ENCODE measurements at places on chromosomes 3 and 15.

GRCh38 chr3:149638228-149639092, 19.4 kb downstream of the WWTR1 start:
- DNase-seq = peak; percentile 60

DNA sequence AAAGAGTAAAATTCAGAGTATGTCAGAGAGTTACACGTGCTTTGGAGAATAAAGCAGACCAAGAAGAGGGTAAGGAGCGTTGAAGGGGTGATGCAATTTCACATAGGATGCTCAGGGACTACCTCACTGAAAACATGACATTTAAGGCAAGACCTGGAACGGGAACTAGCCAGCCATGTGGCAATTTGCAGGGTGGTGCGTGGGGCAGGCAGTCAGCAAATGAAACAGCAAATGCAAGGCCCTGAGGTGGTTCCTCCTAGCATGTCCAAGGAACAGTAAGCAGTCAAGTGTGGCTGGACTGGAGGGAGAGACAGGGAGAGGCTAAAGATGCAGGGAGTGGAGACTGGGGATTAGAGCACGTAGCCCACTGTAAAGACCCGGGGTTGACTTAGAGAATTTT, 146.1 kb upstream of the LPP start:
- no peak for DNase-seq

GRCh38 chr15:58629625-58630024, 119.9 kb downstream of the ADAM10 start:
- DNase-seq = no peak

DNA sequence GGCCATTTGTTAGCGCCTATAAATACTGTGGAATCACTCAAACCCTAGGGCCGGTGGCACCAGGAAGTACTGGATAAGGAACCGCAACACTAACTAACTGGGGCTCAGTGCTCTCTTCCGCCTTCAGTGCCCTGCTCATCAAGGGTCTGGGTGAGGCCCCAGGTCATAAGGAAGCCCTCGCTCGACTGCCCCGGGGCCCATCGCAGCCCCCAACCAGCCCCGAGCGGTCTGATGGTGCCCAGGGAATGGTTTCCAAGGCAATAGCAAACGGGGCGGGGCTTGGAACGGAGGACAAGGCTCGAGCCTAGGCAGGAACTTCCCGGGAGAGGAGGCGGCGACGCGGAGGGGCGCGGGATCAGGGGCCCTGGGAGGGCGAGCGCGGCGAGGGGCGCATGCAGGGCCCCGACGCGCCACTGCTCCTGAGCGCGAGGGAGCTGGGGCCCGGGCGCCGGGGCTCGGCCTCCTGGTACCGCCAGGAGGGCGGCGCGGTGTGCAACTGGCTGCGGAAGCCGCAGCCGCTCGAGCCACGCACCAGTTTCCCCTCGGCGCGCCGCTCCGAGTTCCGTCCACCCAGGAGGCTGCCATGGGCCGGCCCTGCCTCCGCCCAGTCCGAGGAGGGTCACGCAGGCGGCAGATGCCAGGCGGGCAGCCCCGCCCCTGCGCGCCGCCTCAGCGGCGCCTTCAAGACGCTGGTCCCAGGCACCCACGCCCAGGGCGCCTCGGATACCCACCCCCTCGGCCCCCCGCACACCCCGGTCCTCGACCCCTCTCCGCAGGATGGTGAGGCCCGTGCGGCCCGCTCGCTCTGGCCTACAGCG, at the start of gene TTLL3:
Gene TTLL3, plus strand, starts transcription at position 648 of the 818 bp plus-strand sequence. CDS start 400 bp downstream, outside the sequence.
- DNase-seq = peak; percentile 86

DNA sequence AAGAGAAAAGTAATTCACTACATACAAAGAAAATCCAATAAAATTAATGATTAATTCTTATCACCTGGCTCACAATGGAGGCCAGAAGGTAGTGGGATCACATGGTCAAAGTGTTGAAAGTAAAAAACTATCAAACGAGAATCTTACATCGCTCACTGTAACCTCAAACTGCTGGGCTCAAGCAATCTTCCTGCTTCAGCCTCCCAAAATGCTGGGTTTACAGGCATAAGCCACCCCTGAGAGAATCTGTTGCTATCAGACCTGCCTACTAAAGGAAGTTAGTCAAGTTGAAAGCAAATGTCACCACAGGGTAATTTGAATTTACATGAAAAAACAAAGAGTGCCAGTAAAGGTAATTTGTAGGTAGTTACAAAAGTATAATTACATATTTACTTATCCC, 103.3 kb downstream of the PCCB start:
- no peak for DNase-seq

DNA sequence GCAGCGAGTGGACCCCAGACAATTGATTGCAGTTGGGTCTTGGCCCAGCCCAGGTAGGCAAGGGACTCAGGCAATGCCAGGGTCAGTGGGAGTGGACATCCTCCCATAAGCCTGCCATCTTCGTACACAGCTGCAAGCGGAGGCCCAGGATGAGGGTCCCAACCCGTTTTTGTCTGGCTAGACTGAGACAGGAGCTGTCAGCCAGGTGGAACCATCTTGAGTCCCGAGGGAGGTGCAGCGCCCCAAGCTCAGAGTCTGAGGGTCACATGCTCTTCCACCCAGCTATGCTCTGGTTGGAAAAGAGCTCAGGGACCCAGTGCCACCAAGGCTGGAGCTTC, 22.6 kb upstream of the IP6K2 start:
- no peak for DNase-seq

GRCh38 chr15:31265090-31265870, 61.4 kb upstream of the KLF13 start:
- DNase-seq = no peak

GRCh38 chr3:54212723-54213122, 90.4 kb downstream of the CACNA2D3 start:
- DNase-seq = no peak

GRCh38 chr3:48320996-48321395, 12.5 kb downstream of the SPINK8 start:
- no peak for DNase-seq

- DNase-seq = peak; percentile 62
Measured at GRCh38 chr3:129690406-129690805, 83.9 kb upstream of the PLXND1 start.

- no peak for DNase-seq
Measured at GRCh38 chr15:33150971-33151370, 43.5 kb downstream of the FMN1 start.

DNA sequence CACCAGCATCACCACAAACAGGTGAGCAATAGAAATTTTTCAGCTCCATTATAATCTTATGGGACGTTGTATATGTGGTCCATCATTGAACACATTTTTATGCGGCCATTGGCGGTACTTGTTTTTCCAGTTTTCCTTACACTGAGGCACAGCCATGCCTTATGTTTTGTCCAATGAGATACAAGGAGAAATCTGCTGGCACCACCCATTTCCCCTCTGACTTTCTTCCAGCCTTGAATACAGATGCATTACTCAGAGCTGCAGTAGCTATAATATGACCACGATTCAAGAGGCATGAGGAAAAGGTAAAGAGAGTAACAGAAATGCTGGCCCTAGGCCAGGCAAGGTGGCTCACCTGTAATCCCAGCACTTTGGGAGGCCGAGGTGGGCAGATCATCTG, 9.0 kb upstream of the PIK3R4 start:
- DNase-seq = no peak

DNA sequence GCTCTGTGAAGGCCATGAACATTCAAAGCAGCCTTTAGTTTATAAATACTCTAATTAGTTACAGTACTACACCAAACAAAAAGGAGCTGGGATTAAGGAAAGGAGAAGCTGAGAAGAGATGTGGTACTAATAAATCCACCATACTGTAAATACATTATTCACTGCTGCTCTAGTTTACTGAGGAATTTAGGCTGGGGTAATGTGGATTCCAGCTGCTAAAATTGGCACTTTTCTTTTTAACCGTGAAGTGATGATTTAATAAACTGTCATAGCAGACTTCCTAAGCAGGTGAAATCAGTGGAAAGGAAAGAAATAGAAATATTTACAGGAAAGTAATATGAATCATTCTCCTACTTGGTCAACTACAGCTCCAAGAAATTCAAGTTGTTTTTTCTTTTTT, 88.7 kb downstream of the TFG start:
- DNase-seq = no peak

GRCh38 chr3:143727391-143727790, 120.9 kb downstream of the SLC9A9 start:
- no peak for DNase-seq

DNA sequence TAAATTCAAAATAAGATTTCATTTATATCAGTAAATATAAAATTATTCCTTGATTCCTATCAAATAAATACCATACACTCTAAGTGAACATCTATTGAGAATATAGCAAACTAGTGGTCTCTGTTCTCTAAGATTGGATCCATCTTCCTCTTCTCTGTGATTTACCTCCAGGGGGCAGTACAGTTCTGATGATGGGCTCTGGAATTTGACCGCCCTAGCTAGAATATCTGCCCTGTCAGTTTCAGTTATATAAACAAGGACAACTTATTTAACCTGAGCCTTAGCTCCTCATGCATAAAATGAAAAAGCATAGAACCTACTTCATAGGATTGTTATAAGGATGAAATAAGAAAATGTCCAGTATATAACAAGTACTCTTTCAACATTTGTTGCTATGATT, 171.1 kb upstream of the CCDC54 start:
- DNase-seq = peak; percentile 67

GRCh38 chr15:74725845-74726773, 781 bp upstream of the CYP1A1 start:
- DNase-seq = peak; percentile 42

DNA sequence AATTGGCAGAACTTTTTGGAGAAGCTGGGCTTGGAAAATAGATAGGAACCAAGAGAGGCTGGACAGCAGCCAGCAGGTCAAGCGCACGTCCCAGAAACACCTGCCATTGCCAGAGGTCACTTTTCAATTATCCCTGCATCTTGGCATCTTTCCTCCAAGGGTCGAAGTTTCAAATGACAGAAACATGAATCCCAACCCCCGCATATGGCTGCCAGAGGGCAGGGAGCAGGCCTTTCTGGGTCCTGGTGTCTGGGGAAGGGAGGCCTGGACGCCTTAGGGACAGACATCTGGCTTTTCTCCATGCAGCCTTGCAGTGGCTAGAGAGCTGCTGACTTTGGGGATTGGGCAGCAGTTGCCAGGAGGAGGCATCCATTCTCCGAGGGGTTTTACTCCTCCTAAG, 164.5 kb upstream of the TPM1 start:
- DNase-seq = no peak

- DNase-seq = no peak
Measured at GRCh38 chr3:185880600-185880999, 55.8 kb upstream of the IGF2BP2 start.

DNA sequence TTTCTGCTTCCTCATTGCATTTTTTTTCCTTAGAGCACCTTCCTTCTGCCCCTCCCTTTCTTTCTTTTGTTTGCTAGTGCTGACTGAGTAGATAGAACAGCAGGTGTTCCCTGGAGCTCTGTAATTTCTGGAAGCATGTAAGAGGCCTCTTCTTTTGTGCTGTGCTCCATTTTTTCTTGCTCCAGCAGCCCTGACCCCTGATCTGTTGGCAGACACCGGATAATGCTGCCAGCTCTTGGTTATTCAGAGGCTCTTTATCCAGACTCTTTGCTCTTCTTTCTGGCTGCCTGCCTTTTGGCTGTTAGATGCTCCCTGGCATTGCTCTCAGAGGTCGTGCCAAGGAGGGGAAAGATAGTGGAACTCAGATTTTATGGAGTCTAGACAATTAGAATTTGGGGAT, 104.4 kb upstream of the RBMS3 start:
- no peak for DNase-seq

- DNase-seq = peak; percentile 26
Measured at GRCh38 chr3:70053293-70053692, 53.8 kb downstream of the SAMMSON start.

DNA sequence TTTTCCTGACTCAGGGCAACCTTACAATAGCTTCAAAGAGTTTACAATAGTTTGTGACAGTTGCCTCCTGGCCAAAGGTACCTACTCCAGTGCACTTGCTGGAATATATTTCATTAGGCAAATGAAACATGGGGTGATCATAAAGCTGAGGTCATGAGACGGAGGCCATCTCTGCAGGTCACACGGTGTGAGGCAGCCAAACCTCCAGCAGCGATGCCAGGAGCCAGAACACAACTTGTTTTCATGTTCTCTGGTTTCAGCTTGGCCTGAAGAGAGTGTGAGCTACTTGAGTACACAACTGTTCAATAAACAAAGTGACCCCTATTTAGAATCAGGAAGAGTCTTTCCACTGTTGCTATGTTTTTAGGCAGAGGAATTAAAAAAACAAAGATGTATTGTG, 42.7 kb upstream of the PYGO1 start:
- peak; percentile 42 for DNase-seq

DNA sequence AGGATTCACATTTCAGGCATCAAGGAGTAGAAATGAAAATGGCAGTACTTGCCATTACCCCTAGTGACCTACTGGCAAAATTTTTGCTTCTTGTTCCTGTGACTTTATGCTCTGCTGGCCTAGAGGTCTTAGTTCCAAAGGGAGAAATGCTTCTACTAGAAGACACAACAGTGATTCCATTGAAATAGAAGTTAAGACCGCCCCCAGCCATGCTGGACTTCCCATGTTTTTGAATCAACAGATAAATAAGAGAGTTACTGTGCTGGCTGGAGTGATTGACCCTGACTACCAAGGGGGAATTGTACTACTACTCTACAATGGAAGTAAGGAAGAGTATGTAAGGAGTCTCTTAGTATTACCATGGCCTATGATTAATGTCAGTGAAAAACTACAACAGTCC, 196.2 kb upstream of the AZI2 start:
- no peak for DNase-seq

GRCh38 chr3:98553753-98554152, 22.0 kb downstream of the GPR15 start:
- no peak for DNase-seq

GRCh38 chr3:167691366-167691765, 37.6 kb upstream of the WDR49 start:
- no peak for DNase-seq

GRCh38 chr15:35975941-35976340, 430.0 kb upstream of the DPH6 start:
- no peak for DNase-seq

GRCh38 chr3:141360888-141361598, 7.3 kb upstream of the ZBTB38 start:
- DNase-seq = peak; percentile 92

- DNase-seq = no peak
Measured at GRCh38 chr3:172525116-172525613, 1.9 kb upstream of the TNFSF10 start.

DNA sequence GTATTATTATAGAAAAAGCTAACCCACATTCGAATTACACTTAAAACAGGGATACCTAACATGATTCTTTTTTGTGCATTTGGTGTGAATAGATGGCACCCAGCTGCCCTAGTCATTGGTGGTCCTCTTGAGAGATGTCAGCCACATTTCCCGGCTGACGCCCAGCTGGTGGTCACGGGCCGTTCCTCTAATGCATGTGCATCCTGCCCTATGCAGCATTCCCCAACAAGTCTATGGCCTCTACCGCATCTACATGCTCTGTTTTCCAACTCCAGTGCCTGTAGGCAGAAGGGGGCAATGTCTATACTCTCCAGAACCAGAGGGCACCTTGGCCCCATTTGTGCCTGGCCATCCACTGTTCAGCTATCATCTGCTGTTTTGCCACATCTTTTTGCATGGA, 78.6 kb upstream of the PRICKLE2 start:
- no peak for DNase-seq

Measured in astrocyte of the hippocampus (primary cell).